ENCODE measurements at places on chromosomes 1 and 21.

GRCh38 chr1:46400421-46400820 lies 6.3 kb downstream of the FAAH start:
- DNase-seq: no peak

GRCh38 chr1:97947695-97948094 lies 26.9 kb upstream of the DPYD start:
- DNase-seq: no peak

DNA sequence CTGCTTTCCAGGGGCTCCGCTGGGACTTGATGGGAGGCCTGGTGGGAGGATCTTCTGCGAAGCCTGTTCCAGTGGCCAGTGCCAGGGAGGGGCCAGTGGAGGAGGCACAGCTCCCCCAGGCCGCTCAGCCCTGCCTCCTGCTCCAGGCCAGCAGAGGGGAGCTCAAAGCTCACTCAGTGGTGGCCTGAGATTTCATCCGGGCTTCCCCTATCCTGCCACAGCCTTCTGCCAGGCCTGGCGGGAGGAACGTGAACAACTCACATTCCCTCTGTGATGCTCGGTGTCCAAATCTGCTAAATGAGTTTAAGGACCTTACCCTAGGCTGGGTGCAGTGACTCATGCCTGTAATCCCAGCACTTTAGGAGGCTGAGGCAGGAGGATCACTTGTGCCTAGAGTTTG lies 3.3 kb downstream of the CLCNKB start:
- no peak for DNase-seq

- no peak for DNase-seq
Observed at GRCh38 chr1:156586892-156587477, 4.6 kb upstream of the NAXE start.

DNA sequence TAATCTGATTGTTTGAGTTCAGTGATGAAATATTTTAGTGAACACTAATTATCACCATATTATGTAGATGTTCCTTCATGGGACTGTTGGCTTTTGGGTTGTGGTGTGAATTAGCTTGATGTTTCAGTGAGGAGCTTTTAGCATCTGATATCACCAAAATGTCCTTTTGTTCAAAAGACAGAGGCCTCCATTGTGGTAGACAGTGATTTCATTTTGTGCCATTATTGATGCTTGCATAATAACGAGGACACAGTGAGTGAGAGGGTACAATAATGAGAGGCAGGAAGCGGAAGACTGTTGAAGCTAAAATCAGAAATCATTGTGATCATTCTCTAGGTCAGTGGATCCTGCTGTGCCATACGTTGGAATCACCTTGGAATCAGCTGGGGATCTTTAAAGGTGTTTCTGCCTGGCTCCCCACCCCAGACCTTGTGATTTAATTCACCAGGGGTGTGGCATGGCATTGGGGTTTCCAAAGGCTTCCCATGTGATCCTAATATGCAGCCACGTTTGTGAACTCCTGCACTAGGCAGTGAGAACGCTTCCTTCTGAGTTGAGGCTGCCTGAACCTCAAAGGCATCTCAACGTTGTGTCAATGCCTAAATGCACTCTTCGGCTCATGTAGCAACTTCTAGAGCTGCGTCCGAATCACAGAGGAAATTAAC lies 82.1 kb upstream of the KIF1B start:
- no peak for DNase-seq

- no peak for DNase-seq
Observed at GRCh38 chr1:220786337-220787068, at the start of gene MTARC1. Gene MTARC1 (plus strand): TSS chr1:220786913. CDS start chr1:220786945, 32 bp downstream.

DNA sequence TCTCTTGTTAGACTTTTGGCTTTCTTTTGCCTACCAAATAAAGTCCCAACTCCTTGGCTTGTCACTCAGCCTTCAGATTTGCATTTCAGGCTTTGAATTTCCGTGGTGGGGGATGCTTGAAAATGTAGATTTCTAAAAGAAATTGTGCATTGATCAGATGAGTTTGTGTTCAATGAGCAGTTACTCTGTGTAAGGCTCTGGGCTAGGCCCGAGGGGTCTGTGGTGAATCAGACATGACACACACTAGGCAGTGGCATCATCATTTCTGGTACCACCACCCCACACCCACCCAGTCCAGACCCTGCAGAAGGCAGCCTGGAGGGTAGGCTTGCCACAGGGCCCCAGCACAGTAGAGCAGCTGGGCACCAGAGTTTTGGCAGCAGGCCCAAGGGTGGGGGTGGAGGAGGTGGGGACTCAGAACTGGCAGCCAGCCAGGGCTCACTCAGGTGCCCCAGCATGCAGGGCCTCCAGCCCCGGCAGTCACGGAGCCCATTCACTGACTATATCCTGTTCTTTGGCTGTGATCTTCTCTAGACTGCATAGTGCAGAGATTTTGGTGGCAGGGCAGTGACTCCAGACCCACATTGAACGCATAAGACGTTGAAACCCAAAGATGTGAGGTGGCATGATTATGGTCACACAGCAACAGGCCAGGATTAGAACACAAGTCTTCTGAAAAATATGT lies 97.2 kb upstream of the ARTN start:
- DNase-seq: peak; percentile 37

- DNase-seq: no peak
Observed at GRCh38 chr1:233788687-233789086, 115.8 kb upstream of the SLC35F3 start.

GRCh38 chr1:7707527-7707926 lies 63.6 kb upstream of the VAMP3 start:
- DNase-seq: no peak

DNA sequence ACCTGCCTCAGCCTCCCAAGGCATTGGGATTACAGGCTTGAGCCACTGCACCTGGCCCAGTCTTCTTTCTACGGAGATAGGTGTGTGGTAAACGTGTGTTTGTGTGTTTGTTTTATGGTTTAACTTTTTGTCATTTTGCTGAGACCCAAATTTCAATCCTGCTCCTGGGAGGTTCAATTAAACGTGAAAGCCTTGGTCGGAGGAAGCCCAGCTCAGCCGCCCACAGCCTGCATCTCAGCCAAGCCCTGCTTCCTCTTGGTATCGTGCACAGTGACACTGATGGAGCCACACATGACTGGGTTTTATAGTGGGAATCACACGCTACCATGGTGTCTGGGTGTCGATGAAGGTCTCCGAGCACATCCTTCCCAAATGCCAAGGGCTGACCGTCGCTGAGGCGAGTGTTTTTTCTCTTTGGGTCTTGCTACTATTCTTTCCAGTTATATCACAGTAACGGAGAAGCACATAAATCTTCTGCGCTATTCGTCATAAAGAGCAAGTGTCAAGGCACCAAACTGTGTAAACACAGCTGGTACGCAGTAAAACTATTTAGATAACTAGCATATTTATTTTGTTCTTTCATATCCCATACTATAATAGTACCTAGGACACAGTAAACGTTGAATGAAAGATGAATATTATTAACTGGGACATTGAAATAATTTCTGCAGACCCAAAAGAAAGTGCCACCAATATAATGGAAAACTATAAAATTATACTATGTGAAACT lies 39.3 kb downstream of the HLCS start:
- no peak for DNase-seq

GRCh38 chr1:157842939-157843338 lies 1.3 kb upstream of the CD5L start:
- no peak for DNase-seq

- no peak for DNase-seq
Observed at GRCh38 chr1:88169939-88170338, 514.1 kb upstream of the PKN2 start.

GRCh38 chr1:226404063-226404903 lies 3.6 kb downstream of the PARP1 start:
- no peak for DNase-seq

DNA sequence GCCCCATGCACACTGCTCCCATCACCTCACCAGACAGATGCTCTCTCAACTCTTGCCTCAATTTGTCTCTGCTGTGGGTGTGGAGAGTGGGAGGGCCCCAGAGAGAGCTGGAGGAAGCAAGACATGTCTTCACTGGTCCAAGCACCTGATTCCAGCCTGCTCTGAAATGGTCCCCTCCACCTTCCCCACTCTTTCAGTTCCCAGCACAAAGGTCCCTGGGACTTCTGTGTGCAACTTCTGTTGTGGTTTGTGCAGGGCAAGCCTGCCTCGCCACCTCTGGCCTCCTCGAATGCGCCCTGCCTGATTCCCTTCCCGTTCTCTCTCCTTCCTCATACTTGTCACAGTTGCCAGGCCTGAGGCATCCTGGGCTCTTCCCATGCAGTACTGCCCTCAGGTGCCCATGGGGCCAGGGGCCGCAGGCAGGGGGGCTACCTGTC lies 119.3 kb downstream of the SYT2 start:
- no peak for DNase-seq

- DNase-seq: no peak
Observed at GRCh38 chr1:203140743-203141520, 13.4 kb downstream of the ADORA1 start.

DNA sequence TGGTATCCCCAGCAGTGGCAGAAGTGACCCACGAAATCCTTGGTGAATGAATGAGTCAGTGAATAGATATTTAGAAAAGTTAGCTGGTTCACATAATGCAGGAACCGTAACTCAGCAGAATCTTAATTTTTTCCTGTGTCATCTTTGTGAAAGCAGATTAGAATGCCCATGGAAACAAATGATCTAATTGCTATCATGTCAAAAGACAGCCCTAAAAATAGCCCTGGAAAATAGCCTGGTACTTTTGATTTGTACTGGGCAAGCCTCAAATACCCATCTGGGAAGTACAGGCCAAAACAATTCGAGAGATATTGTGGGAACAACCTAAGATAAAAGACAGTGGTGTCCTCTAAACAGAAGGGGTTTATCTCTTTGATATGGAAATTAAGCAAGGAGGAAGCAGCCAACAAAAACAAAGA lies 21.1 kb downstream of the FYB2 start:
- no peak for DNase-seq

DNA sequence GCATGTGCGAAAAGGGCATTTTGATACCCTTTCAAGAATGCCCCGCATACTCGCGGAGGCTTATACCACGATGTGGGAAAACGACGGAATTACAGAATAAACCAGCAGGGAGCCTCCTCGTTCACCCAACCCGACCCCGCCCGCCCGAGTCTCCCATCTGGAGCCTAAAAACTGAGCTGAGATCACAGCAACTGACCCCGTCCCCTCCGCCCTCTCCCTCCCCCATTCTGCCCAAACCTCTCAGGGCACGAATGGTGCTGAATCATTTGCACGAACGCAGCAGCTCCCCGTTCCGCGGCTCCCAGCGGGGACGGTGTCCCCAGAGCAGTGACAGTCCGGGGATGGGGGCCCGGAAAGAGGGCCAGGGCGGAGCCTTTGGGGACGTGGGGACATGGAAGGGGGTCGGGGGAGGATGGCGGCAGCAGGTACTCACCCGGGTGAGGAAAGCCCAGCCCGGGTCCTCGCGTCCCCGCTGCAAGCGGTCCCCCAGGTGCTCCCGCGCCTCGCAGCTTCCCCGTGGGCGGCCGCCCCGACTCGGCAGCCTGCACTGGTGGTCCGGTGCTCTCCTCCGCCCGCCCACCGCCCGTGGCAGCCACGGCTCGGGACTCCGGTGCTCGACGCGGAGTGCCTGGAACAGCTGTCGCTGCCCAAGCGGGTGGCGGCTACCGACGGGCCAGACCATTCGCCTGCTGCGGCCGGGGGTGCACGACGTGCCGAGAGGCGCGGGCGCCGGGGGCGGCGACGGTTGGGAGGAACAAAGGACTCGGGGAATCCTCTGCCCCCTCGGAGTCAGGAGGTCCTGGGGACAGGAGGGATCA lies at the start of gene TTLL7:
TSS of gene TTLL7 (minus strand) at position 635 of the 818 bp plus-strand sequence. CDS start 46,921 bp downstream, outside the sequence.
- peak; percentile 33 for DNase-seq

DNA sequence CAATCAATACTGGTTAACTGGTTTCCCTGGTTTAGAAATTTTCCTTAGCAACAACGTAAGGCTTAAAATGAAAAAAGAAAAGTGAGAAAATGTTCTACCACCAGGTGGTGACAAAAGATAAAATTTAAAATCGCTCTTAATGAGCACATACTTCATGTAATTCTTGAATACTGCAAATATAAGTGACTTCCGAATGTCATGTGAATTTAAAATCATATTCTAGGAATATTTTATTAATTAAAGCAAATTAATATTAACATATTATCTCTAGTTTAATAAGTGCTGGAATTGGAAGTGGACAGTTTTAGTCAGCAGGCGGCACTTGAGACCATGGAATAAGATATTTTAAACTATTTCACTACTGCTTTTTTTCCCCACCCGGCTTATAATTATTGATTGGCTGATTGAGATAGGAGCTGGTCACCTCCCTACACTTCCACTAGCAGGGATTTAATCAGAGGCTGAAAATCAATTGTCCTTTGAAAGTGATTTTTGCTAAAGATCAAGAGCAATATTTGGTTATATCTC lies 5.0 kb upstream of the ADAMTS1 start:
- no peak for DNase-seq

- DNase-seq: no peak
Observed at GRCh38 chr21:43328185-43328957, 98.6 kb downstream of the SIK1 start.

DNA sequence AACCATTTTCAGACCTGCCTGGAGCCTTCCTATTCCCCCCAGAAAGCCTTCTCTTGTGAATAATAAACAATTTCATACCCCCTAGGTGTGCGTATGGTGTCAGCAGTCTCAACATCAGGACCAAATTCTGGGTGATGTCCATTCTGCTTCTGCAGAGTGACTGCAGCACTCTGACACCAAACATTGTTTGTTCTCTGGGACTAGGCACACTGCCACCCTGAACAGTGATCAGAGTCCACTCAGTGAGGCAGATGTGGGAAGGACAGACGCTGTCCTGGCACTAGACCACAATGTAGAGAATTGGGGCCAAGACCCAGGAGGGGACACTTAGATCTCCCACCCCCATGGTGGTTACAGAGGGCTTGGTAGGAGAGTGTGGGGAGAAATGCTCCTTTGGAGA lies 175.1 kb downstream of the BACH1 start:
- DNase-seq: no peak

GRCh38 chr1:65538086-65538485 lies 117.6 kb downstream of the LEPR start:
- DNase-seq: no peak

DNA sequence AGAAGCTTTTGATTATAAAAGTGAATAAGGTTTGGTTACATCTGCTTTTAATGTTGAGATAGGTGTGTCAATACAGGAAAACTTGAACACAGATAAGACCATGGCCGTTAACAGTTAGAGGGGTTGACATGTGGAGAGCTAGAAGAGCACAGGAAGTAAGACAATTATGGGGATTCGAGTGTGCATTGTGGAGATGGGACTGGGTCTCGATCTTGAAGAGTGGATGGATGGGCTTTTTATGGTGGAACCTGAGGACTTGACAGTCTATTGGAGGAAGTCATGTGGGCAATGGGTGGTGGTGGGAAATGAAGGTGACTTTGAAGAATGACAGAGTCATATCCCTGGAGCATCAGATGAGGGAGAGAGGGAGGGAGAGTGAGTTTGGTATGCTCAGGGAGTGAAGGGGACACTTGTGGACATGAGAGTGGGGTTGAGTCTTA lies 12.1 kb downstream of the DYRK1A start:
- no peak for DNase-seq

Data from stimulated activated CD8-positive, alpha-beta memory T cell treated with anti-CD3 and anti-CD28 coated beads, Interleukin-15, amount 100 ng/mL, for 24 hours (primary cell).